GM23248 (cell line): ENCODE measurements at places on chromosomes 16 and 17. TPM values are rescaled to one million over a fixed set of nuclear protein-coding genes. Genes with fewer than 3 reads are reported as not detected.

DNA sequence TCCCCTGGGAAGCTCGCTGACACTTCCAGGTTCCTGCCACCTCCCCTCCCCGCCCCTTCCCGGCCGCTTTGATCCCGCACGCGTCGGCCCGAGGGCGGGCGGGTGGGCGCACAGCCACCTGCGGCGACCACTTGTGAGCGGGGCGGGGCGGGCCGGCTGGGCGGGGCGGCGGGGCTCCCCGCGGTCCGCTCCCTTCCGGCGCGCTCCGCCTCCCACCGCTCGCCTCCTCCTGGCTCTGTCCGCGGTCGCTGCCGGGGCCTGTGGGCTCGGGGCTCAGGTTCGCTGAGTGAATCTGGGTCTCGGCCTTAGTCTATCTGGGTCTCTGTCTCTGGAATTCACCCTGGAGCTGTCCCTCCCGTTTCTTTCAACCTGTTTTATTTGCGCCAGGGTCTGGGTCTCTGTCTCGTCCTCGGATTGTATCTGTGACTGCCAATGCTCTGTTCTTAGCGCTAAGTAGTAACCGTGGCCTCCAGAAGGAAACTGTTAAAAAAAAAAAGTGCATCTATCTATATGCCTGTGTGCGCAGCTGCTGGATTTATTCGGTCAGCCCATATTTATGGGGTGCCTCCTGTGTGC, 2.7 kb upstream of the HES7 start:
- H3K27ac ChIP-seq, result peak overlapping the region; percentile 3; the same call in 1 of the 2 replicates
- no peaks in the 10 kb centered on the region for H3K36me3 ChIP-seq
- DNase-seq, result peak; percentile 67

- no peaks in the 10 kb centered on the region for H3K36me3 ChIP-seq
- no peaks in the 10 kb centered on the region for H3K27me3 ChIP-seq
- H3K4me1 ChIP-seq, result no peaks in the 10 kb centered on the region
- H3K4me3 ChIP-seq, result no peak overlapping the region
These were observed 16.5 kb upstream of the ABCC1 start for GRCh38 chr16:15932939-15933338.

- peaks cover 78% of the 10 kb centered on the region for H3K4me1 ChIP-seq
- no peak overlapping the region for H3K4me3 ChIP-seq
- H3K27ac ChIP-seq, result peak overlapping the region; percentile 86
- no peaks in the 10 kb centered on the region for H3K27me3 ChIP-seq
These were observed 241.1 kb downstream of the PRKCA start for GRCh38 chr17:66543526-66543925.

RNF222 gene
- total RNA-seq, result not detected in 2 replicates

PIK3R6 gene
- total RNA-seq, result under 0.01 and 0.43 TPM in 2 replicates
